ENCODE measurements at places on chromosomes 13 and 19.

DNA sequence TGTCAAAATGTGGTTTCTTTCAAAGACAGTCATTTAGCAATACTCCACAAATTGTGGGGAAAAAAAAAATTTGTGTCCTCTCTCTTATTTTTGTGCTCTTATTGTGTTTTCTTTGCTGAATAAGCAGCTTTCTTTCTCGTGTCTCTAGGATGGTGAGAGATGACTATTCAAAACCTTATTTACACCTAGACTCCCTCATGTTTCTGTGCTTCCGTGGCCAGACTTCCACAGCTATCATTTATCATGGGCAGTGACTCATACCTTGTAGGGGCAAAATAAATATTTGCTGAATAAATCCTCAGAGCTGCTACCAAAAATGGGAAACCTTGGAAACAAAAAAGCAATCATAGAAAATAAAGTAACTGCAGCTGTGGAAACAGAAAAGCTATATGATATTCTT is 204.9 kb upstream of the MIR17HG start:
- no peak for DNase-seq

GRCh38 chr13:37047032-37047431 is 12.5 kb downstream of the SUPT20H start:
- DNase-seq: no peak

GRCh38 chr13:30033681-30034457 is 183.5 kb upstream of the UBL3 start:
- no peak for DNase-seq

- DNase-seq: no peak
Measured at GRCh38 chr19:49844138-49845095, 6.5 kb upstream of the PTOV1 start.

DNA sequence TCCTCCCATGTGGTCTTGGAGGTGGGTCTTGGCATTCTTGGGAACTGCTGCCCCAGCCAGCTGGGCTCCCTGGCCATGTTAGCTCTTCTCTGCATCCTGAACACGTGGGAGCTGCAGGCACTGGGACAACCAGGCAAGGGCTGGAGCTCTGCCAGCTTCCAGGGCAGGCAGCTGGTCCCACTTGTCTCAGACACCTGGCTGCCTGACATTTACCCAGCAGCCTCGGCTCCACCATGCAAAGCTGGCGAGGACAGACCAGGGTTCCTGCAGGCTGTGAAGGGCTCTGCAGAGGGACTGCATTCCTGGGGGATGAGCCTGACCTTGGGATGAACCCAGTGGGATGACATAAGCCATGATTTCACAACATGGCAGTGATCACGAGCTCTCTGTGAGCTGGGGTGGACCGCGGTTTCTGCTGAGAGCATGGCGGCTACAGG is 99.0 kb upstream of the TSHZ3 start:
- DNase-seq: no peak

- DNase-seq: no peak
Measured at GRCh38 chr13:66994517-66995202, 235.5 kb downstream of the PCDH9 start.

DNA sequence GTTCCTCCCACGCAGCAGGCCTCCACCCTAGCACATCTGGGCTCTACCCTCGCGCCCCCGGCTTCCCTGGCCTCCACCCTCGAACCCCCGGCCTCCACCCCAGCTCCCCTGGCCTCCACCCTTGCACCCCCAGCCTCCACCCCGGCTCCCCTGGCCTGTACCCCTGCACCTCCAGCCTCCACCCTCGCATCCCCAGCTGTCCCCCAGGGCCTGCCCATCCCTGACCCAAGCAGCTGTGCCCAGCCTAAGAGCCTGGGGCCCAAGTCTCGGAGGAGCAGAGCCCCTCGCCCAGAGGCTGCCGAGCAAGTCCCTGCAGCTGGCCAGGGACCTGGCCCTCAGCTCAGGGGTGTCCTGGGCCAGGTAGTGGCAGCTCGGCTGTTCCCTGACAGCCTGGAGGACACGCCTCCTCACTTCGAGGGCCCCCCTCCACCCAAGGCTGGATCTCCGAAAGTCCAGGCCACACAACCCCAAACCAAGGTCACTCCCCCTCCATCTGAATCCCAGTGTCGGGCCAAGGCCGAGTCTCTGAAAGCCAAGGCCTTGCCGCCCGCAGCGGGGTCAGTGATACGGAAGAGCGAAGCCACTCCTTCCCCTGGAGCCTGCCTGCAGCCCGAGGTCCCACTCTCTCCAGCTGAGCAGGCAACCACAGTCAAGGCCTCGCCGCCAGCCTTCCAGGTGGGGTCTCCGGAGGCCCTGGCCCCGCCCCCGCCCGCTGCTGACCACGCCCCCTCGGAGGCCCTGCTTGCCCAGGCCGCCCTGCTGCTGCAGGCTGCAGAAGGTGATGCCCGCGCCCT is 7.9 kb upstream of the ARHGAP33 start:
- DNase-seq: no peak

DNA sequence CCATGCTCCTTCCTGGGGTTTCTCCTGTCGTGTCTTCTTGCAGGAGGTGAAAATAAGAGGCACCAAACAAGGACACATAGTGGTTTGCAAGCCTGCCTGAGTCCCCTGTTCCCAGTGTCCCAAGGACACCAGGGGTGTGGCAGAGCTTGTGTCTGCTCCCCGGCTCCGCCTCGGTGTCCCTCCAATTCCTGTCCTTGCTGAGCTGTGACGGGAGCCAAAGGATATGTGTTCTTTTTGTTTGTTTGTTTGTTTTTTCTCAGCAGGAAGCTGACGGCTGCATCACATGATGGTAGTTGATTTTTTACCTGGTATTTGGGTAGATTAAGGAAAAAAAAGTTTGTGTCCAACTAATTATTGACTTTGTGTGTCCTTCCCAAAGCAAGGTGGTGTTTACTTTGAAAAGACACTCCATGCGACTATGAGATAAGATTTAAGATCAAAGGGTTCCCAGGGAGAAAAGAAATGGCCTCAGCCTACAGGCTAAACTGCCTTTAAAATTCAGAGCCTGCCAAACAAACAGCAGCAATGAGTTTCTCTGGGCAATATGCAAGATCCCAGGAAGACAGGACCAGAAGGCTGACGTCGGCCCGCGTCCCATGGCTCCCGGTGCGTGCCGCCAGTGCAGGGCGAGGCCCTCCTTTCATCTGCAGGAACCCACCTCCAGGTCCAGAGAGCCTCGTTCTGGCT is 50.8 kb upstream of the XPO4 start:
- no peak for DNase-seq

- DNase-seq: no peak
Measured at GRCh38 chr13:76527041-76527440, 359.2 kb downstream of the KCTD12 start.

- DNase-seq: no peak
Measured at GRCh38 chr19:54138489-54139256, 1.1 kb downstream of the CNOT3 start.

- no peak for DNase-seq
Measured at GRCh38 chr13:45092663-45093062, 27.6 kb upstream of the GTF2F2 start.

DNA sequence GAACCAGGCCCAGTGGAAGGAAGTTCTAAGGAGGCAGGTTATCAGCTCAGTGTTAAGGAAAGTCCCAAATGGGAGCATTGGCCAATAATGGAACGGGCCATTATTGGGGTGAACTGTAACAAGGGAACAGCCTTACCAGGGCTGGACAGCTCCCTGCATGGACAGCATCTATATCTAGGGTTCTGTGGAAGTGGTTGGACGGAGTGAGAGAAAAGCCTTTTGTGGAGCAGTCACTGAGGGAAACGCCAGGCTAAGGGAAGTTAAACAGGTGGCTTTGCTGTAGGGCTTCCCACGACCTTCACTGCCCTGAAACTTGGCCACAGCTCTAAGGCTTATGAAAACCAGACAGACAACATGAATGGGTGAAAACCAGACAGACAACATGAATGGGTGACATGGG is 17.0 kb downstream of the POU2F2 start:
- DNase-seq: no peak

DNA sequence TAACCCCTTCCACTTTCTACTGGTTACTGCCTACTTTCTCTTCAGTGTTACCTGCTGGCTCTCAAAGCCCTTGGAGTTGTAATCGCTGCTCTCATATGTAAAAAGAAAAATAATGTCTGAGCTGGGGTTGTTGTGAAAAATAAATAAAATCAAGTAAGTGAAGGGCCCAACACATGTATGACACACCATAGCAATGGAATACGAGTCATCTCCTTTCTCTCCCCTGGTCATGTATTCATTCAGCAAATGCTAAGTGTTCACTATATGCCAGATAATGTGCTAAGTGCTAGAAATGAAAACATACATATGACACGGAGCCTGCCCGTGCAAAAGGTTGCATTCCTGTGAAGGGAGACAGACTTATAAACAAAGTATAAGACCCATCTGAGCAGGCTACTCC is 535.0 kb downstream of the RFC3 start:
- no peak for DNase-seq

DNA sequence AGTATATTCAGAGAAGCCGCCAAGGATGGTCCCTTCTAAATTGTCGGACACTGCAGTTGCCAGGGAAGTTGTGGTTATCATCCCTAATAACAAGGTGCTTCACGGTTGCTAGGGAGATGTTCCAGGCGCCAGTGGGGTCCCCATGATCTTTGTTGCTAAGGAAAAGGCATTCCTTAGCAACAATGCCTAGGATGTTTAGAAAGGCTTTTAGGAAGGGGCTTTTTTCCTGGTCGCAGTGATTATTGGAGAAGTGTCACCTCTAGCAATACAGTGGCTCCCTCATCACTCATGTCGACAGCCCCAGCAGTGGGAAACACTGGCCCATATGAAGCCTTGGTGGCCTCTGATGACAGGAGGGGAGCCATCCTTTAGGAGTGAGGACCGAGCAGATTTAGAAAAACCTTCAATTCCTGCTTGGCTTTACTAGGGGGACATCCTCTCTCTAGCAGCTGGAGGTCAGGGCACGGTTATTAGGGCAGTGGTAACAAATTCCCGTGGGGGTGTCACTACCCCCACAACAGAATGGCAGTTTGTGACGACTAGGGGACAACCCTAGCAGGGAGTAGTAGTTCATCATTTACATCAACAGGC is 6.4 kb upstream of the TMC4 start:
- no peak for DNase-seq

- DNase-seq: no peak
Measured at GRCh38 chr13:51230477-51231105, 8.4 kb downstream of the FAM124A start.

- DNase-seq: no peak
Measured at GRCh38 chr19:11434703-11435056, 241 bp downstream of the ODAD3 start.

GRCh38 chr13:41177616-41178015 is 16.8 kb downstream of the KBTBD7 start:
- DNase-seq: no peak

GRCh38 chr13:73228546-73228945 is 169.7 kb downstream of the KLF5 start:
- DNase-seq: no peak
